ENCODE measurements at places on chromosomes 11 and 22.

DNA sequence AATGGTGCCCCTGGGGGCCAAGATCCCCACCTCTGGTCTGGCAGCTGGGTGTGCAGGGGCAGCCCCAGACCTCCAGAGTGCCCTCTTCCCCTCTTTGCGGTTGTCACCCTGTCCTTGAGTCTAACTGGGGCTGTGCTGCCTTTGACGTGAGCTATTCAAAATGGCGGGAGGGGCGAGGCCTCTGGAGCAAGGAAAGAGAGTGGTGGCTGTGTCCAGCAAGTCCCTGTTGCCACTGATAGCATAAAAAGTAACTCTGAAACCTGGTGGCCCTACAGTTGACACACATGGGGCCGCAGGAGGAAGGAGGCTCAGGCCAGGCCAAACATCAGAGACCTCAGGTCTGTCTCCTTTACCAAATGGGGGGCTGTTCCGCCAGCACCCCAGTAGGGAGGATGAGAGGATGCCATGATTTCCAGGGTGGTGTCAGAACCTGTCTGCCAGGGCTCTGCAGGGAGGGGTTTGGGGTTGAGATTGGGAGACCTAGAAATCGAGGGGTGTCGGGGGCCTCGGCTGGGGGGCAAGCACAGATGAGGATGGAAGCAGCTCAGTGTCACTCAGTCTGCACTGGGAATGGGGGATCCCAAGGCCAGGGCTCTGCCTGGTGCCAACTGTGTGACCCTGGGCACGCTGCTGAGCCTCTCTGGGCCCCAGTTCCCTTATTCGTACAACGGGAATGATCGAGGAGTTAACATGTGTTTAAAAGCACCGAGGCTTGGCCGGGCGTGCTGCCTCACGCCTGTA, 49.2 kb upstream of the KCNQ1OT1 start:
- DNase-seq: no peak

DNA sequence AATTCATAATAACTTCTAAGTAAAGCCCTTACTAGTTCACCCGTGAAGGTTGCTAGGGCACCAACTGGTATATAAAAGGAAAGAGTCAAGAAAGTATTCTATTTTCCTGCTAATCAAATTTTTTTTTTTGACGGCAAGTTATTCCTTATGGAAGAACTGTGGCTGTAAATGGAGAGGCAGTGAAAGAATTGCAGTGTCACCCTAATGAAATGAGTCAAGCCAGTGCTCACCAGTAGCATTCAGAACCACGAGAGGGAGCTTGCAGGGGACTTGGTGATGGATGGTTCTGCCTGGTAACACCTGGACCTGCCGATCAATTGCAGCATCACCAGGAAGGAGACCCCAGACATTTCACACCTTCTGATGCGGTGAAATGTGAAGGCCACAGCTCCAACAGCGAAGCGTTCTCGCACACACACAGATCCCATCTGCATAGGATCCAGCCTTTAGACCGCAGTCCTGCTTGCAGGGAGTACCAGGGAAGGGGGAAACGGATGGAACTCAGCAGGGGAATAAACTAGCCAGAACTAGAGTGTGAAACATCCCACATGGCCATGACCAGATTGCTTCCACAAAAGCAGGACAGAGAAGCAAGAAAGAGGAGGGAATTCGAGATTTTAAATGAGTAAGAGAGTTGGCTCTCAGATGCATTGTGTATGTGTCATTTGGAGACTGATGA, 326.2 kb downstream of the TBC1D22A start:
- no peak for DNase-seq

DNA sequence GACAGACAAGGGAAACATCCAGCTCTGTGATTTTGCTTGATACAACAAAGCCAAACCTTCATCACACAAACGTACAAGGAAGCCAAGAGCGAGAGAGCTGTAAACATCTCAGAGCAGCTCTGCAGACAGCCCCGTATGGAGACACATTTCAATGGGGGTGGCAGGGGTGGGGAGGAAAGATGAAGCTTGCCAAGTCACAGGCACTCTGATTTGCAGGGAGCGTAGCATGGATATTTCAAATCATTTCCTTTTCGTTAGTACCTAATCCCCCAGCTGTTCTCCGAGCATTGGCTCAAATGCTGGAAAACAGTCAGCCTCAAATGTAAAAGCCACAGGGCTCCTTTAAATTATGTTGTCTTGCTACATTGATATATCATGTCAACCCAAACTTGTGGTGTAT, 458.9 kb upstream of the CADM1 start:
- no peak for DNase-seq

GRCh38 chr11:92324890-92325289, 100.3 kb downstream of the FAT3 start:
- DNase-seq: no peak

- DNase-seq: no peak
Observed at GRCh38 chr11:95268391-95268790, 37.4 kb upstream of the SESN3 start.

Measured in stimulated activated CD4-positive, alpha-beta T cell treated with anti-CD3 and anti-CD28 coated beads, Interleukin-2, amount 100 ng/mL, for 48 hours (primary cell).